Stimulated activated CD4-positive, alpha-beta T cell treated with anti-CD3 and anti-CD28 coated beads, TNF-alpha, amount 100 ng/mL, for 1 hour (primary cell): ENCODE measurements at places on chromosomes 6 and 20.

- DNase-seq = no peak
Measured at GRCh38 chr6:113281431-113281830, 575.7 kb upstream of the MARCKS start.

DNA sequence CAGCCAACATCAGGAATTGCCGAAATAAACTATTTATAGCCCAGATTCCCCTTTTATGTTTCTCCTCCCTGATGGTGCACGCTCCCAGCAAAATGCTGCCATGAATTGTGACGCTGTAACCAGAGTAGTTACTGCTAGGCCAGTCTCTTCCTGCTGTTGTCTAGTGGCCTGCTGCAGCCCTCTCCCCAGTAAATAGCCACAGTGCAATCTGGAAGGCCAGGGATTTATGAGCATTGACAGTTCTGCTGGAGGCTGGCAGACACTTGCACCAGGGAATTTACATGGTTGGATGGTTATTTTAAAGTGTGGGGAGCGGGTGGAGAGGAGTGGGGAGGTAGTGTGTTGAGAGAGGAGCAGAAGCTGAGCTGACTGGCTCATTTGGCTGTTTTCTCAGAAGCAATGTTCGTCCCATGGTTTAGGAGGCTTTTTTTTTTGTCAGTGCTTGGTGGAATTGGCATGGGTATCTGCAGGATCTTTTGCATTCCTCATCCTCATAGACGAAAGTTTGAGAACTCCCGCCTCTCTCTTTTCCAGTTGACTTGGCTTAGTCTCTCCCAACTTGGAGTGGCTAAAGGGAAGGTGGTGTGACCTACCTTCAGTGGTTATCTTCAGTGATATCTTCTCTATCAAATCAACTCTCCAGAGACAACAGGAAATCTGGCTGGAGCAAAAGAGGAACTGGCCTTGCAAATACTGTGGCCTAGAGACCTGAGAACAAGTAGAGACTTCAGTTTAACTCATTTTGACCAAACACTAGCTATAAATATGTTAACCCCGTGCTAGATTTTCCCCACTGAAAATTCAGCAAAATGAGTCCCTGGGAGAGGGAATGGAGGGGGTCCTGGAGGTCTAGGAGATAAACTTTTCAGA is 99.3 kb upstream of the VSTM2L start:
- DNase-seq = no peak

GRCh38 chr20:21534453-21534852 is 20.6 kb upstream of the NKX2-2 start:
- DNase-seq = no peak

DNA sequence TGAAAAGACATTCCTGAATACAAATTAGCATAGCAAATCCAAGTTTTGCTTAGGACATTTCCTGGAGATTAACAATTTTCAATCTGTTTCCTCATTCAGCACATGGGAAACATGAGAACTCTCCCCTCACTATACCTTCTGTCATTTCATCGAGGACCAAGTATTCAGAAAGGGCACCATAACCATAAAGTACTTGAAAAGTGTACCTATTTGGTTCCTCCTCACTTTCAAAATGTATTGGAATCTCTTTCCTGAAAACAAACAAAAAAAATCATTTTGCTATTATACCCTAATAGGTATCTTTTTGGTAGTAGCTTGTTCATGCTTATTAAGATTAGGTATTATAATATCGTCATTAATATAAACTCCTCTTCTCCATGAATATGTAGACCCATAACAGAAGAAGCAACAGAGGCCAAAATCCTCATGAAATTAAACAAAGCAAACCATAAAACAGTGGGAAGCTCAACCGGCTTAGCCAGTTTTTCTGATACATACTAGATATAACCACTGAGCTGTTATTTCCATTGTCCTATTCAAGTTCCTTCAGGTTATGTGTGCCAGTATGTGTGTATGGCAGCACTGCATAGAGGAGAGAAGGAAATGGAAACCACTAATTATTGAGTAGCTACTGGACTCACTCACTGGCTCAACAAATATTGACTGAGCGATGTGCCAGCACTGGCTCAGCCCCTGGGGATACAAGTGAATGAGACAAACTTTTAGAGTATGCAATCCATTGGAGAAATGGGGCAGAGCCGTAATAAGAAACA is 274.0 kb downstream of the MAFB start:
- no peak for DNase-seq

GRCh38 chr6:169014211-169015197 is 239.1 kb downstream of the THBS2 start:
- no peak for DNase-seq

DNA sequence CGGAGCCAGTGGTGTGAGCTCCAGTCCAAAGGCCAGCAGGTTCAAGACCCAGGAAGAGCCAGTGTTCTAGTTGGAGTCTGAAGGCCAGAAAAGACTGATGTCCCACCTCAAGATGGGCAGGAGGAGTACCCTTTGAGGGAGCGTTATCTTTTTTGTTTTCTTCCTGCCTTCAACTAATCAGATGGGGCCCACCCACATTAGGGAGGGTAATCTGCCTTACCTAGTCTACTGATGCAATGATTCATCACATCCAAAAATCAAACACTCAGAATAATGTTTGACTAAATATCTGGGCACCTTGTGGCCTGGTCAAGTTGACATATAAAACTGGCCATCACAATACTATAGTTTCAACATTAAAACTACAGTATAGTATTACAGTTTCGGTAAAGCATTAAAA is 19.7 kb downstream of the ZKSCAN3 start:
- DNase-seq = no peak

DNA sequence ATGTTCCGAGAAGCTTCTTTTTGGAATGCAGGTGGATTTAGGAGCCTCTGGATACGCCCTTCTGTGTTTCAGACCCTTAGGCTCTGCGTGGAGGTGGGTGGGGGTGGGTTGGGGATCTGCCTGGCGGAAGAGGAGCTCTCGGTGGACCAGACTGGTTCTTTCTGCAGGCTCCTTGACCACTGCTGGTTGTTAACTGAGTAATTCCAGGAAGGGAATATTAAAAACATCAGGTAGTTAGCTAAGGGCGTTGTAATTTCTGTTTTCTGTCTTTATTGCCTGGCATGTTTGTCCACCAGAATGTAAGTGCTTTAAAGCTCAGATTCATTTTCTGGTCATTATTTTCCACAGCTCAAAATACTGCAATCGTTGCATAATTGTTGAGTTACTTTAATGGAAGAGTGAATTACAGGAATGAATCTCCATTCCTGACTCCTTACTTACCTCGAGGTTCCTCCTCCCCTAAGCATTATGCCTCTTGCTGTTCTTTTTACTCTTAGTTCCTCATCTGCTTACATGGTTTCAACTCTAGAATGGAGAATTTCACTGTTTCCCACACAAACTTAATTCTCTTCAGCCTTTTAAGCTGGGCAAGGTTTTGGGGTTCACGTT is 5.9 kb downstream of the CDYL start:
- DNase-seq = no peak

GRCh38 chr6:21598674-21599023 is 5.1 kb downstream of the SOX4 start:
- DNase-seq = no peak

- DNase-seq = no peak
Measured at GRCh38 chr20:46063151-46063550, 26.6 kb downstream of the NCOA5 start.

DNA sequence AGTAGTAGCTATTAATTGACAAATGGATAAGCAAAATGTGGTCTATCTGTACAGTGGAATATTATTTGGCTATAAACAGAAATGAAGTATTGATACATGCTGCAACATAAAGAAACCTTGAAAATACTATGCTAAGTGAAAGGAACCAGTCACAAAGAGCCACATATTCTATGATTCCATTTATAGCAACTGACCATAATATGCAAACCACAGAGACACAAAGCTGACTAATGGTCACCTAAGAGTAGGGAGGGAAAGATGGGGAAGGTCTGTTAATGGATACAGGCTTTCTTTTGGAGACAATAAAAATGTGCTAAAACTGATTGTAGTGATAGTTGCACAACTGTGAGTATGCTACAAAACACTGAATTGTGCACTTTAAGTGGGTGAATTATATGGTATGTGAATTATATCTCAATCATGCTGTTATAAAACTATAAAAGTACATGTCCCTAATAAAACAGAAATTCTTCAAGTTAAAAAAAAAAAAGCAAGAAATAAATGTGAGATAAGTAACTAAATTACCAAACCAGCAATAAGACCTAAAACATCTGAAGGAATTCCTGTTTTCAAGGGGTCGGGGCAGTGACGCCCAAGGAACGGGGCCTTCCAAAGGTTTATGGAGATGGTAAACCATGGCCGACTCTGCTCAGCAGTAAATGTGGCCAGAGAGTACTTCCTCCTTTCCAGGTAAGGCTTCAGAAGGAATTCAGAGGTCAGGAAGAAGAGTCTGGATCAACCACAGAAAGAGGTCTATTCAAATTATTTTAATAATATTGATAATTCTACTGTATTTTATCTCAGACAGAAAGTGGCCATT is 75.4 kb downstream of the ARHGAP18 start:
- DNase-seq = no peak

GRCh38 chr6:29791162-29791561 is 36.5 kb upstream of the HLA-G start:
- DNase-seq = no peak

- DNase-seq = no peak
Measured at GRCh38 chr6:50663806-50664205, 49.5 kb upstream of the TFAP2D start.

DNA sequence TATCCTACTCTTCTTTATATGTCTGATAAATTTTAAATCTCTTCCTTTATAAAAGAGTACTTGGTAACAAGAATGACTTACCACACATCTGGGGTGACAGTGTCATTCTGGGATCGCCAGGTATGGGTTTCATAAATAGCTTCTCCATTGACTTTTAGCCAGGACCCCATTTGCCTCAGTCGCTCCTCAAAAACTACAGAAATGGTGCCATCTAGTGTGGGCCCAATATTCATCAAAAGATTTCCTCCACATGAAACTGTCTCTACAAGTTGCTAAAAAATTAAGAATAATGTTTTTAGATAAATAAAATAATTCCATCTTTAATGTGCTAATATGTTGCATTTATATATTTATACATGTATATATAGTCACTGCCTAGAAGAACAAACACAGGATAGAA is 9.7 kb downstream of the FUCA2 start:
- DNase-seq = no peak

- DNase-seq = peak; percentile 45
Measured at GRCh38 chr20:38730989-38731737, 6.9 kb downstream of the SLC32A1 start.

DNA sequence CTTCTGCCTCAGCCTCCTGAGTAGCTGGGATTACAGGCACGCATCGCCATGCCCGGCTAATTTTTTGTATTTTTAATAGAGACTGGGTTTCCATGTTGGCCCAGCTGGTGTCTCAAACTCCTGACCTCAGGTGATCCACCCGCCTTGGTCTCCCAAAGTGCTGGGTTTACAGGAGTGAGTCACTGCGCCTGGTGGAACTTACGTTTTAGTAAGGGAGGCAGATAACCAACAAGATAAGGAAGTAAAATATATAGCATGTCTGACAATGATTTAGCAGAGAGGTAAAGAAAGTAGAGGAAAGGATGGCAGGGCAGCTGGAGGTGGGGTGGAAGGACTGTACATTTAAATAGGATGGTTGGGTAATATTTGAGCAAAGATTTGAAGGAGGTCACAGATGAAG is 12.8 kb upstream of the MYMX start:
- no peak for DNase-seq

DNA sequence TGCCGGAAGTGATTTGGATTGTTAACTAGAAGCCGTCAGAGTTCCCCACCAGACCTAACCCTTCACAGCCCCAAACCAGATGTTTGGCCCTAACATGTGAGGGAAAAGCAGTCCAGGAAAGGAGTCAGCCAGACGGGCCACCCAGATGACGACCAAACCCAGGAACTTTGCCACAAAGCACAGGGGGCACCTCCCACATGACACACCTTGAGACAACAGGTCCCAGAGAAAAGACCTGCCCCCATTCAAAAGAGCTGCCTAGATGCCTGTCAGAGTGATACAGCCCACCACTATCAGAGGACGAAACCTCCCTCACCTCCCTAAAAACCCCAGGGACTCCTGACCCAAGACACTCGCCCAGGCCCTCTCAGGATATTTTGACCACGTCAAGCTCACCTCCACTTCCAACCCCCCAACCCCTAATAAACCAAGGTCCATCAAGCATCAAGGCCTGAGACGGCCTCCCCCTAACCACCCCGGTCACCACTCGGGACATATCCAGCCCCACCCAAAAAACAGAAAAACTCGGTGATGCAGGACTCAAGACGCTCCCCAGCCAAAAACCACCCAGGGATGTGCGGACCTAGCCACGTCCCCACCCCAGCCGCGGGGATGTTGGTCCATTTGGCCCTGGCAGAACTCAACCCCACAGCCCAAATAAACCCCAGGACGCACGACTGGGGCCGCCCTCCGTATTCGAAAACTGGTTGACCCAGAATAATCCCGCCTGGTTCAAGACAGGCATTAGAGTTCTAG is 662 bp downstream of the ZNF343 start:
- no peak for DNase-seq

DNA sequence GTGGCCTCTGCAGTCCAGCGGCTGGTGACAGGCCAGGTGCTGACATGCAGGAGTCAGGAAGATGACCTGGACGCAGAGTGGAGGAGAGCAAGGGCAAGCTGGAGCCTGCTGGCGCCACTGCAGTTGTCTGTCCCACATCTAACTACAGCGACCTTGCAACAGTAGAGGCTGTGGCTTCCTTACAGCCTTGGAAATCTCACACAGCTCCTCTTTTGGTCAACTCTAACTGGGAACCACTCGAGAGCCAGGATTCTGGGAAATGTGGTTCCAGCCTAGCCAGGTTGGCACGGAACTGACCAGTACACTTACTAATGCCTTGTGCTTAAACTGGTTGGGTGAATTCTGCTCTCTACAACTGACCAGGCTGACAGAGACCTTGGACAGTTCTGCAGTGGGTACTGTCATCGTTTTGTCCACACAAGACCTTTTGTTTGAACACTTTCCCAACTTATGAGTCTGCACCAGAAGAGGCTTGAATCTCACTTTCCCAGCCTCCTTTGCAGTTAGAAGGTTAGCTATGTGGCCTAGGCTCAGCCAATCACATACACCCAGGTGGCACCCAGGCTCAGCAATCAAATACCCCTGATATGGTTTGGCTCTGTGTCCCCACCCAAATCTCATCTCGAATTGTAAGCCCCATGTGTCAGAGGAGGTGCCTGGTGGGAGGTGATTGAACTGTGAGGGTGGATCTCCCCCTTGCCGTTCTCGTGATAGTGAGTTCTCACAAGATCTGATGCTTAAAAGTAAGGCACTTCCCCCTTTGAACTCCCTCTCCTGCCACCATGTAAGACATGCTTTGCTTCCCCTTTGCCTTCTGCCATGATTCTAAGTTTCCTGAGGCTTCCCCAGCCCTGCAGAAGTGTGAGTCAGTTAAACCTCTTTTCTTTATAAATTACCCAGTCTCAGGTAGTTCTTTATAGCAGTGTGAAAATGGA is 153.5 kb downstream of the ZMYND8 start:
- no peak for DNase-seq
